ENCODE measurements at places on chromosomes 4 and X. TPM values are rescaled to one million over a fixed set of nuclear protein-coding genes. Genes with fewer than 3 reads are reported as not detected.

DNA sequence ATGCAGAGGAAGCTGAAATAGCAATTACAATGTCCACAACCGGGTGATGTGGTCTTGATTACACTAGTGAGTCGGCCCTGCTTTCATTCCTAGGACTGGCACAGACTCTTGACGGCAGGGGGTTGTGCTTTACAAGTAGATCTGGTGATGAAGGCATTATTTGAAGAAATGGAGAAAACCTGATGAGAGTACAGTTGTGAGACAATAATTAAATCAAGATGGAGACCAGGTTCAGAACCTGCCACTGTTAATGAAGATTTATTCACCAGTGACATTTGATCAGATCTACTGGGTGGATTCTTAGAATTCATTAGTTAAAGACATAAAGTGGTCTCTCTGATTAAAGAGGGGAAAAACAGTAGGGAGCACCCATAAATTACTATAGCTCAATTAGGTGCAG is 747.2 kb downstream of the STPG2 start:
- no peak for DNase-seq
- no peak overlapping the region for H3K4me3 ChIP-seq
- no peaks in the 10 kb centered on the region for H3K4me1 ChIP-seq
- H3K27me3 ChIP-seq, result no peaks in the 10 kb centered on the region

DNA sequence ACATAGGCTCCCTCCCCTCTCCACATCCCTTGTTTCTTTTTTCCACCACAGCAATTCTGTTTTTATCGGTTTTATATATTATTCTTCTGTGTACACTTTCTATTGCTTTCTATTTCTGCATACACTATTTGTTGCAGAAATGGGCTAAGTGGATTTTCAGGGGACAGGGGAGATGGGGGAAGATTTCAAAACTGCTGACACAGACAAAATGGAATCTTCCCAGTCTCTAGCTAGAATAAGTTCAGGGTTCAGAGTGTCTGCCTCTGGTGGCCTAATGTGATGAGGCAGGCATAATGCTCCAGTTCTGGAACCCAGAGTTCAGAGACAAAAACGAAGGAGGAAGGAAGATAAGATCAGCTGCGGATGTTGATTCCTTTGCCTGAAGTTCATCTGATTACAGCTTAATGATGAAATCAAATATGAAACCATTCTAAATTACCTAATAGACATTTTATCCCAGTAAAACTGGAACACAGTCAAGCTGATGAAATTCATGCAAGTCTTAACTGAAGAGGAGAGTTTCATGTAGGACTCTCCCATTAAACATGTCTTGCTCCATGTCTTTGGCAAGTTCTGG is 447.1 kb downstream of the AFF2 start:
- no peak overlapping the region for H3K4me3 ChIP-seq
- H3K36me3 ChIP-seq, result no peaks in the 10 kb centered on the region
- no peaks in the 10 kb centered on the region for H3K4me1 ChIP-seq
- no peaks in the 10 kb centered on the region for H3K27me3 ChIP-seq
- H3K27ac ChIP-seq, result no peak overlapping the region

DNA sequence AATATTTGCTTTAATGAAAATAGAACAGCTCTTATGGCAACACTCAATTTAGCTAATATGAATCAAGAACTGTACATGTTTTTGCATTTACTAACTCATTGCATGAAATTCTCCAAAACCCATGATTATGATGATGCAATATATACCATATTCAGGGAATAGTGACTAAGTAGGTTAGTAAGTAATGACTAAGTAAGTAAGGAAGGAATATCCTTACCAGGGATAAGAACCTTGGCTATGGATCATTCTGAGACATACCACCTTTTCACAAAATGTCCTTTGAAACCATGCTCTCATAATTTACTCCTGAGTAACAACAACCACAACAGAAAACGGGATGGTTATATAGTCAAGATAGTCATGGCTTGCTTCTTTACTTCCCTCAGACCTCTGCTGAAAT is 1513.0 kb downstream of the STIM2 start:
- no peak overlapping the region for H3K4me3 ChIP-seq
- no peak for DNase-seq
- H3K4me1 ChIP-seq, result no peaks in the 10 kb centered on the region
- H3K36me3 ChIP-seq, result no peaks in the 10 kb centered on the region

DNA sequence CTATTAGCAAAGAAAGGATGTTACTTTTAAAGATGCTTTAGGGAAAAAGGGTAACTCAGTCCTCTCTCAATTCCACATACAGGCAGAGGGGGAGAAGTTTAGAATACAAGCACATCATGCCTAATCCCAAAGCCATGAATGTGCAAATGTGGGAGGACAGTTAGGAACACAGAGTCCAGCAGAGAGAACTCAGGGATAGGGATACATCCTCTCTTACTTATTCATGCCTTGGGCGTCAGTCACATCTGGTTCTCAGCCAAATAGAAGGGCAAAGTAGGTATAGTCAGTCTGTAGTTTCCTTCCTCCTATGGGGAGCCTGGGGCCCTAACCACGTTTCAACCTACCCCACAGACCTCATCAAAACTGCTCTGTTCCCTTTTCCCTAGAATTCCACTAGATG is 87.8 kb downstream of the GRIA3 start:
- no peak overlapping the region for H3K27ac ChIP-seq
- DNase-seq, result no peak
- no peaks in the 10 kb centered on the region for H3K4me1 ChIP-seq
- no peak overlapping the region for H3K4me3 ChIP-seq
- no peaks in the 10 kb centered on the region for H3K27me3 ChIP-seq
- H3K36me3 ChIP-seq, result no peaks in the 10 kb centered on the region

The GLRB gene
- 3.3 TPM for total RNA-seq

Data from kidney (tissue), 22 donors.